Endothelial cell (in vitro differentiated cells): ENCODE measurements at places on chromosomes 6 and 20. TPM values are rescaled to one million over a fixed set of nuclear protein-coding genes. Genes with fewer than 3 reads are reported as not detected.
A peak's percentile ranks its signal among the peaks of the same experiment; 100 is the strongest.

- no peak for DNase-seq
Observed at GRCh38 chr6:85574932-85575598, 18.6 kb downstream of the SNX14 start.

GRCh38 chr6:167796192-167796981 is 30.3 kb upstream of the AFDN start:
- DNase-seq: no peak

DNA sequence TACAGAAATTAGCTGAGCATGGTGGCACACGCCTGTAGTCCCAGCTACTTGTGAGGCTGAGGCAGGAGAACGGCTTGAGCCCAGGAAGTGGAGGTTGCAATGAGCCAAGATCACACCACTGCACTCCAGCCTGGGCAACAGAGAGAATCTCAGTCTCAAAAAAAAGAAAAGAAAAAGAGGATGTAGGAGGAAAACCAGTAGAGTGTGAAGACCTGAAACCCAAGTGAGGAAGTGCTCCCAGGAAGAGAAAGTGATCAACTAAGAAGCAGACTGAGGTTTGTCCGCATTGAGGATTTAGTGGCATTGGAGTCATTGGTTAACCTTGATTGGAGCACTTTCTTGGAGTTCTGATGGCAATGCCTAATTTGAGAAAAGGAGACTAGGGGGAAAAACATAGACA is 20.6 kb upstream of the TASP1 start:
- DNase-seq: no peak

- no peak for DNase-seq
Observed at GRCh38 chr6:23783901-23784300, 342.1 kb upstream of the NRSN1 start.

- no peak for DNase-seq
Observed at GRCh38 chr6:111121789-111122350, 34.6 kb downstream of the SLC16A10 start.

GRCh38 chr6:6516666-6517458 is 71.7 kb upstream of the LY86 start:
- no peak for DNase-seq

- no peak for DNase-seq
Observed at GRCh38 chr20:57330998-57331397, 1.4 kb downstream of the SPO11 start.

GRCh38 chr6:129233458-129234134 is 350.7 kb downstream of the LAMA2 start:
- no peak for DNase-seq

- no peak for DNase-seq
Observed at GRCh38 chr6:156024339-156024738, 568.7 kb upstream of the NOX3 start.

DNA sequence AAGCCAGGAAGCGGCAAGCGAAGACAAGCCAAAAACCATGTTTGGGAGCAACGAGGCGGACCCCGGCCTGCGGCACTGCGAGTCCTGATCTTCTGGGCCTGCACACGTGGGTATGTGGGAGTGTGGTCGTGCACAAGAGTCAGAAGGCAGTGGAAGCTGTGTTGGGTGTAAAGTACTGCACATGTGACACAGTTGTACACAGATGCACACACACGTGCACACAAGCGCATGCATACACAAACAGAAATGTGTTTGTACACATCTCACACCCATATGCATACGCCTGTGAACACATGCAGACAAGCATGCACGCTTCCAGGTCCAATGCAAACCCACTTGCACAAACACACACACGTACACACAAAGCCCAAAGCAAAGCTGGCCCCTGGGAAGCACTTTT is 52.6 kb upstream of the SLCO4A1 start:
- DNase-seq: no peak

GRCh38 chr20:13068336-13068735 is 59.6 kb downstream of the SPTLC3 start:
- no peak for DNase-seq

DNA sequence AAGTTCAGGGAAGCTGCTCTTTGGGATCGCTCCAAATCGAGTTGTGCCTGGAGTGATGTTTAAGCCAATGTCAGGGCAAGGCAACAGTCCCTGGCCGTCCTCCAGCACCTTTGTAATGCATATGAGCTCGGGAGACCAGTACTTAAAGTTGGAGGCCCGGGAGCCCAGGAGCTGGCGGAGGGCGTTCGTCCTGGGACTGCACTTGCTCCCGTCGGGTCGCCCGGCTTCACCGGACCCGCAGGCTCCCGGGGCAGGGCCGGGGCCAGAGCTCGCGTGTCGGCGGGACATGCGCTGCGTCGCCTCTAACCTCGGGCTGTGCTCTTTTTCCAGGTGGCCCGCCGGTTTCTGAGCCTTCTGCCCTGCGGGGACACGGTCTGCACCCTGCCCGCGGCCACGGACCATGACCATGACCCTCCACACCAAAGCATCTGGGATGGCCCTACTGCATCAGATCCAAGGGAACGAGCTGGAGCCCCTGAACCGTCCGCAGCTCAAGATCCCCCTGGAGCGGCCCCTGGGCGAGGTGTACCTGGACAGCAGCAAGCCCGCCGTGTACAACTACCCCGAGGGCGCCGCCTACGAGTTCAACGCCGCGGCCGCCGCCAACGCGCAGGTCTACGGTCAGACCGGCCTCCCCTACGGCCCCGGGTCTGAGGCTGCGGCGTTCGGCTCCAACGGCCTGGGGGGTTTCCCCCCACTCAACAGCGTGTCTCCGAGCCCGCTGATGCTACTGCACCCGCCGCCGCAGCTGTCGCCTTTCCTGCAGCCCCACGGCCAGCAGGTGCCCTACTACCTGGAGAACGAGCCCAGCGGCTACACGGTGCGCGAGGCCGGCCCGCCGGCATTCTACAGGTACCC is at the start of gene ESR1:
ESR1 (plus strand) TSS at position 170 of the 858 bp plus-strand sequence; CDS start at position 401, 231 bp downstream.
- peak; percentile 29 for DNase-seq

GRCh38 chr20:9344083-9344920 is 170.1 kb upstream of the LAMP5 start:
- DNase-seq: no peak

DNA sequence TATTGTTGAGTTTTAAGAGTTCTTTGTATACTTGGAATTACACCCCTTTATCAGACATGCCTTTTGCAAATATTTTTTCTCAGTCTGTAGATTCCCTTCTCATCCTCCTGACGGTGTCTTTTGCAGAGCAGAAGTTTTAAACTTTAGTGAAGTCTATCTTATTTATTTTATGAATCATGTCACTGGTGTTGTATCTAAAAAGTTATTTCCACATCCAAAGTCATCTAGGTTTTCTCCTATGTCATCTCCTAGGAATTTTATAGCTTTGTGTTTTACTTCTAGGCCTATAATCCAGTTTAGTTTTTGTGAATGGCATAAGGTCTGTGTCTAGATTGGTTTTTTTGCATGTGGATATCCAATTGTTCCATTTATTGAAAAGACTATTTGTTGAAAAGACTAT is 271.3 kb downstream of the KIF16B start:
- no peak for DNase-seq

GRCh38 chr6:46015119-46015968 is at the start of gene CLIC5:
Gene CLIC5, minus strand, starts transcription at chr6:46015860. Its CDS starts 318 bp downstream, at chr6:46015542.
- DNase-seq: peak; percentile 21

- DNase-seq: peak; percentile 81
Observed at GRCh38 chr6:37210313-37210968, 40.5 kb downstream of the PIM1 start.

- no peak for DNase-seq
Observed at GRCh38 chr6:2432292-2432691, 186.9 kb upstream of the GMDS start.

GRCh38 chr6:169220068-169220964 is 33.3 kb downstream of the THBS2 start:
- DNase-seq: no peak

DNA sequence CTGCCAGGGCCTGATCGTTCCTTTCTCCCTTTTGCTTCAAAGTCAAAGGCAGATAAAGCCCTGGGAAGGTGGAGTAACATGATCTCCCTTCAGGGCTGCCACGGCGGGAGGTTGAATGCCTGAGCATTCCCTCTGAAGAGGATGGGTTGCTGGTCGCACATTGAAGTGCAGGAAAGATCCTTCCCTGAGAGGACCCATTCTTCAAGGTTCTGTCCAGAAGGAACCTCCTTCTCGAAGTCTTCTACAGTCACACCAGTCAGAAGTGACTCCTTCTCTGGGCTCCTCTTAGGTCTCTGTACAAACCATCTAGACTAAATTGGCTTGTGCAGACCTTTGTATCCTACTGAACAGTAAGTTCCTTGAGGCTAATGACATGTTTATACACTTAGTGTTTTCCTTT is 192.6 kb upstream of the VGLL2 start:
- DNase-seq: no peak

- DNase-seq: no peak
Observed at GRCh38 chr6:101799531-101799930, 406.0 kb downstream of the GRIK2 start.

- DNase-seq: no peak
Observed at GRCh38 chr6:29107758-29108157, at the start of gene OR2J3. Gene OR2J3, plus strand, starts transcription at chr6:29108058. Its CDS starts 3,833 bp downstream, at chr6:29111891.

DNA sequence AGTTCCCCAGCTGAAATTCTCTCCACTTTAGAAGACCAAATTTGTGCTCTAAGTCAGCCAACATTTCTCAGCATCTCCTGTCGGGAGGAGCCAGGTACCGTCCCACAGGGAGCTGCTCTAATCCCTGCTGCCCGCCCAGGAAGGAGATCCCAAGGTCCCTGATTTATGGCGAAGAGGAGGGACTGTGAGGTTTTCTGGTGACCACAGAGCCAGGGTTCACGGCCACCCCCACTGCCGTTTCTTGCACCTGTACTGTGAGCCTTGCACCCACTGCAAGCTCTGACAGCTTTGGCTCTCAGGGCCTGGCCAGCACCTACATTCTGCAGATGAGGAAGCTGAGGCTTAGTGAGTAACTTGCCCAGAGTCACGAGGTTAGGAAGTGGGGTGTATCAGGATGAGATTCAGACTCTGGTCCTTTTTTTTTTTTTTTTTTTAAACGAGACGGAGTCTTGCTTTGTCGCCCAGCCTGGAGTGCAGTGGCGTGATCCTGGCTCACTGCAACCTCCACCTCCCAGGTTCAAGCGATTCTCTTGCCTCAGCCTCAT is 34.9 kb downstream of the FOXC1 start:
- no peak for DNase-seq

GRCh38 chr6:33790379-33790778 is 1.4 kb upstream of the LEMD2 start:
- DNase-seq: no peak

GRCh38 chr6:156562019-156562418 is 215.2 kb upstream of the ARID1B start:
- DNase-seq: no peak

GRCh38 chr20:60341062-60341461 is 382.8 kb downstream of the CDH26 start:
- no peak for DNase-seq

- DNase-seq: no peak
Observed at GRCh38 chr20:40304119-40304613, 384.9 kb downstream of the MAFB start.

GRCh38 chr6:88378639-88379038 is 212.5 kb upstream of the CNR1 start:
- DNase-seq: no peak

DNA sequence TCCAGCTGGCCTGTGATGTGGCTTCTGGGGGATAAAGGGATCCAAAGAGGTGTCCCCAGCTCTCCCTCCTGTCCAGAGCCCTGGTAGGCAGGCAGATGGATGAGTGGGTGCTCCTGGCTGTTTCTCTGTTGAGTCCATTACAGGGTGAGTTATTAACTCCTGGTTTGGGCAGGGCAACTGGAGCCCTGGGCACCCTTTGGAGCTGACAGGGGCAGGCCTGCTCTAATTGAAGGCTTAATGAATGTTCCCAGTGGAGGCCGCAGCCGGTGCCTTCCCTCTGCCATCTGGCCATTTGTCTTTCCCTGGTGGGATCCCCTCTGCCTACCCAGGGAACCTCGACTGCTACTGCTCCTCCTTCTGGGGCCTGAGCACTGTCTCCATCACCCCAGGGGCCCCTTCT is 44.7 kb upstream of the MLN start:
- no peak for DNase-seq

DNA sequence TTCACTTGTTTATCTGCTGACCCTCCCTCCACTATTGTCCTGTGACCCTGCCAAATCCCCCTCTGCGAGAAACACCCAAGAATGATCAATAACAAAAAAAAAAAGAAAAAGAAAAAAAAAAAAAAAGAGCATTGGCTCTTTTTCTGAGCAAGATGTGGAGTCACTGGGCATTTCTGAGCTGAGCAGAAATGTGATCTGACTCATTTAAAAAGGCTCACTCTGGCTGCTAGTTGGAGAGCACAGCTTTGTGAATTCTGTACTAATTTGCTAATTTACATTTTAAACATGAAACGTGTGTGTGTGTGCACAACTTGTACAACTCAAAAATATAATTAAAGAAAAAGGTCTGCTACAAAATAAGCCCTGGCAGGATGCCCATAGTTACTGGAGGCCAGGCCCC is 20.2 kb downstream of the SCML4 start:
- no peak for DNase-seq

Gene OR2H1
- not detected for total RNA-seq

Gene NHLRC1
- 0.64 TPM for total RNA-seq

Gene MAPK14
- total RNA-seq: 73.2 TPM

Gene SCRT2
- total RNA-seq: not detected

Gene GCLC
- total RNA-seq: 28.7 TPM

Gene TRIM10
- not detected for total RNA-seq

Gene CRISP2
- total RNA-seq: not detected

Gene TDRD6
- total RNA-seq: 0.21 TPM

Gene TSHZ2
- 2.3 TPM for total RNA-seq

Gene ABHD16B
- not detected for total RNA-seq

Gene PPP1R3G
- total RNA-seq: 0.05 TPM

Gene ZNF341
- 3.5 TPM for total RNA-seq
